Smooth muscle cell of the pulmonary artery (primary cell): ENCODE measurements at places on chromosomes 12 and 14. TPM values are rescaled to one million over a fixed set of nuclear protein-coding genes. Genes with fewer than 3 reads are reported as not detected.

Gene FAM161B
- total RNA-seq = 4.6 and 4.7 TPM in 2 replicates

Gene MMP19
- total RNA-seq = 5.8 and 16.2 TPM in 2 replicates

Gene RNF212B
- total RNA-seq = not detected in 2 replicates

Gene TSPAN19
- not detected in 2 replicates for total RNA-seq

Gene TSHR
- under 0.01 TPM in 1 of 2 replicates, not detected in the other for total RNA-seq

Gene NPAS3
- 0.26 and 0.76 TPM in 2 replicates for total RNA-seq

Gene TAS2R8
- not detected in 2 replicates for total RNA-seq

Gene SLC2A13
- total RNA-seq = 23.6 and 41.8 TPM in 2 replicates

Gene FSCB
- total RNA-seq = not detected in 2 replicates

Gene LRCOL1
- total RNA-seq = not detected in 2 replicates

Gene MANSC4
- not detected in 2 replicates for total RNA-seq

Gene RDH11
- total RNA-seq = 100 and 113 TPM in 2 replicates

Gene DDN
- total RNA-seq = 0.20 and 0.30 TPM in 2 replicates

Gene CIROP
- total RNA-seq = 0.13 TPM in 1 of 2 replicates, not detected in the other

Gene CLEC9A
- total RNA-seq = not detected in 2 replicates

Gene GOLGA5
- total RNA-seq = 42.3 and 47.5 TPM in 2 replicates

Gene NGB
- not detected in 2 replicates for total RNA-seq

Gene SERPINA12
- total RNA-seq = not detected in 2 replicates
